ENCODE measurements at places on chromosomes 6 and 20. TPM values are rescaled to one million over a fixed set of nuclear protein-coding genes. Genes with fewer than 3 reads are reported as not detected.

GRCh38 chr20:36447101-36447500, 94.2 kb upstream of the MYL9 start:
- DNase-seq, result no peak

- no peak for DNase-seq
Measured at GRCh38 chr6:12576389-12576788, 140.2 kb upstream of the PHACTR1 start.

GRCh38 chr6:112979830-112980229, 632.7 kb downstream of the RFPL4B start:
- DNase-seq, result no peak

DNA sequence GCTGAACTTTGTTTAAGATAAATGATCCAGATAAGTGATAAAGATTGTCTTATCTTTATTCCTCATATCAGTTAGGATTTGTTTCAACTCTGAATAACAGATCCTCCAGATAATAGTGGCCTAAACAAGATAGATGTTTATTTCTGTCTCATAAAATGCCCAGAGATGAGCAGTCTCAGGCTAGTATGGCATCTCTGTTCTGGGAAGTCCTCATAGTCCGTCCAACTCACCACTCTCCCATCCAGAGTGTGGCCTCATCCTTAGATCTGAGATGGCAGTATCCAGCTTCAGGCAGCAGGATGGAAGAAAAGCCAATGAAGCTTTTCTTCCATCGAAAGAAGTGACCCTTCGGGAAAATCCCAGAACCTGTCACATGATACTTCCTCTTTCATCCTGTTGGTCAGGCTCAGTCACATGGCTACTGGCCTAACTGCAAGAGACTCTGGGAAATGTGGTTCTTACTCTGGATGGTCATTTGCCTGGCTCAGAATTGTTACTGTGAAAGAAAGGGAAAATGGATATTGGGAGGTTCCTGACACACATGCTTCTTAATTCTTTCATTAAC, 29.4 kb upstream of the TAGAP start:
- DNase-seq, result no peak

DNA sequence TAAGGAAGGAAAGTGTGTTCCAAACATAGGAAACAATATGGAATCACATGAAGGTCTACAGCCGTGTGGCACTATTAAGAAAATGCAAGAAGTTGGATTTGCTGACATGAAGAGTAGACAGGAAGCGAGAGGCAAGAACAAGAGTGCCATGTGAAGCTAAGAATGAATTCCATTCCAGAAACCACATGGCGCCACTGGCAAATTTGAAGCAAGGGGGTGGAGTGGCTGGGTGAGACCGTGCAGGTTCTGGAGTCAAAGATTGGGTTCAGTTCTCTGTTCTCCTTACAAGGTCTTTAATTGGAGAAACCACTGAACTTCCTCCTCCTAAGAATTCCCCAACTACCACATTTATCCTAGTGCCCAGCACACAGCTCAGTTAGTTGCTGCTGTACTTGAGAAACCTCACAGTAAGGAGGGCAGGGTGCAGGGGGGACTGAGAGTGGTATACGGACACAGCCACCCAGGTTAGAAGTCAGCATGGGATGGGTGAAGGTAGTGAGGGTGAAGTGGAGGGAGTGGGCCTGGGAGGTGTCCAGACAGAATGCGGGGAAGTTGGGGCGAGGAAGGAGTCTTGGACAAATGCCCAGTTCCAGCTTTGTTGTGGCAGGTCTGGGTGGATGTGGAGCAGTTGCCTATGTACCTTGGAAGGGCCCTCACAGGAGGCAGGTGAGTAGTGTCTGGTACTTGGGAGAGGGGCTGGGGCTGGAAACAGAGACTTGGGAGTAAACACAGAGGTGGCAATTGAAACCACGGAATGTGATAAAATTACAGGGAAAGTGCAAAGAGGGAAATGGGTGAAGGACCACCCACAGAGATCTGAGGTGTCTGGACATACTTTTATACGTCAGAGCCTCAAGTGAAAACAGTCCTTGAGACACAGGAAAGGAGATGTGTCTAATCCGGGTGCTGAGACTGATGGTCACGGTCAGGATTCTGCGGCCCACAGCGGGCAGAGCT, 14.3 kb downstream of the LYRM4 start:
- DNase-seq, result no peak

- DNase-seq, result no peak
Measured at GRCh38 chr6:126170433-126170832, 169.5 kb upstream of the CENPW start.

Gene NR2E1
- 0.04 TPM for polyA plus RNA-seq

Gene BPIFB4
- not detected for polyA plus RNA-seq

Gene POPDC3
- 15.9 TPM for polyA plus RNA-seq

Measured in keratinocyte (primary cell).